ENCODE measurements at places on chromosomes 1 and 21.

- peak; percentile 81 for DNase-seq
Measured at GRCh38 chr1:31795801-31796621, 19.8 kb downstream of the SPOCD1 start.

- DNase-seq, result no peak
Measured at GRCh38 chr1:147083919-147084272, 88.4 kb downstream of the PRKAB2 start.

GRCh38 chr21:38756746-38757145 lies 49.0 kb upstream of the ETS2 start:
- DNase-seq, result peak; percentile 79

DNA sequence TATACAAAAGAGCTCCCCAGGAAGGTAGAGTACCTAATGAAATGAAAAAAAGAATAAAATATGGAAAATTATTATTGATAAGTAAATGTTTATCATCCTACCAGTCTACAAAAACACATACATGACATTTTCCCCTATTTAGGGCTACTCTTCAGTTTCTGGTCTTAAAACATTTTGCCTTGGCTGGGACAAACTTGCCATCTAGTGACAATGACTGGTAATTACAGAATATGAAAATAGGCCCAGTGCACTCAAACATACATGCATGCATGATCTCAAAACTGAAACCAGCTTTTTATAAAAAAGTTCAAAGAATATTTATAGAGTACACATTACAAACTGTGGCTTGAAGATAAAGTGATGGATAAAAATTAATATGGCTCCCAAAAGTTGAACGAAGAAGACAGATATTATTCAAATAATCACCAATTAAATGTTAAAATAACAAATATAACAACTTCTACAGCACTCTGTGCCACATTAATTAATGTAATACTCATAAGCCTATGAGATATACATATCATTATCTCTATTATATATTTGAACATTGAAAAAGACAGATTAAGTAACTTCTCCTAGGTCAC lies 10.5 kb upstream of the RNPC3 start:
- peak; percentile 74 for DNase-seq

DNA sequence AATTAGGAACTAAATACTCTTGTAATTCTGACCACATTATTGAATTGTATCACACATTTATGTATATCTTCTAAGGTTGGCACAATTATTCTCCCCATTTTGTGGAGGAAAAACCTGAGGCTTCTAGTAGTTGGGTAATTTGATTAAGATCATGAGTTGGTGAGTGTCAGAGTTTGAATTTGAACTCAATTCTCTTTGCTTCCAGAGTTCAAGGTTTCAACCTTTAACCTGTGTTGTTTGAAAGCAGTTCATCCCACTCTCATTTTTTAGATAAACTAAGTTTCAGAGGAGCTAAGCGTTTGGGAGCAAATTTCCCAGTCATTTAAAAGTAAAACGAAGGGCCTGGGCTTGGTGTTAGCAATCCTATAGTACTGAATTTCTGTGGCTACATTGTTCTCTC lies 293.4 kb downstream of the ADGRL2 start:
- no peak for DNase-seq

- DNase-seq, result no peak
Measured at GRCh38 chr1:25922971-25923552, 16.8 kb upstream of the STMN1 start.
